Activated naive CD4-positive, alpha-beta T cell treated with anti-CD3 and anti-CD28 coated beads, Interleukin-2, amount 50 U/mL, for 72 hours (primary cell): ENCODE measurements at places on chromosomes 4 and X. TPM values are rescaled to one million over a fixed set of nuclear protein-coding genes. Genes with fewer than 3 reads are reported as not detected.

Gene ERCC6L
- 12.6 TPM for total RNA-seq

Gene RNF113A
- 20.1 TPM for total RNA-seq

Gene ARX
- total RNA-seq, result not detected

Gene KLKB1
- not detected for total RNA-seq

Gene ADH6
- not detected for total RNA-seq

Gene SYTL5
- total RNA-seq, result not detected

Gene FRG2
- 0.11 TPM for total RNA-seq

GRCh38 chrX:25527156-25527555 is 511.4 kb upstream of the ARX start:
- no peak for DNase-seq

GRCh38 chr4:135072553-135072952 is 871.0 kb upstream of the PABPC4L start:
- DNase-seq, result no peak

DNA sequence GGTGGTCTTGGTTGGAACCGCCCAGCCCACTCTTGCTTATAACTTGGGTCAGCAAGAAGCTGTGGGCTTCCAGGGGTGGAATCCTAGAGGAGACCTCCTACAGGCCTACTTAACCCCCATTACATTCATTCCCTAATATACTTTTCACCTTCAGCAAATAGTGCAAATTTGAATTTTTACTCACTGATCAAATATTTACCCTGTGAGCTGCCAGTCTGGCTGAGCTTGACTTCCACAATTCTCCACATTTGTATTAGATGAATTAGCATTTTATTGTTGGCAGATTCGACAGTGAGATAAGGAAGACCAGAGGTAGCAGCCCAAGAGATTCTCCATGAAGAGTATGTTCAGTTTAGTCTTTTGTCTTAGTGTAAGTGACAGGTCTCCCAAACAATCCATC is 199.6 kb downstream of the BCOR start:
- DNase-seq, result no peak

GRCh38 chr4:35461931-35462659 is 782.2 kb downstream of the ARAP2 start:
- DNase-seq, result no peak

DNA sequence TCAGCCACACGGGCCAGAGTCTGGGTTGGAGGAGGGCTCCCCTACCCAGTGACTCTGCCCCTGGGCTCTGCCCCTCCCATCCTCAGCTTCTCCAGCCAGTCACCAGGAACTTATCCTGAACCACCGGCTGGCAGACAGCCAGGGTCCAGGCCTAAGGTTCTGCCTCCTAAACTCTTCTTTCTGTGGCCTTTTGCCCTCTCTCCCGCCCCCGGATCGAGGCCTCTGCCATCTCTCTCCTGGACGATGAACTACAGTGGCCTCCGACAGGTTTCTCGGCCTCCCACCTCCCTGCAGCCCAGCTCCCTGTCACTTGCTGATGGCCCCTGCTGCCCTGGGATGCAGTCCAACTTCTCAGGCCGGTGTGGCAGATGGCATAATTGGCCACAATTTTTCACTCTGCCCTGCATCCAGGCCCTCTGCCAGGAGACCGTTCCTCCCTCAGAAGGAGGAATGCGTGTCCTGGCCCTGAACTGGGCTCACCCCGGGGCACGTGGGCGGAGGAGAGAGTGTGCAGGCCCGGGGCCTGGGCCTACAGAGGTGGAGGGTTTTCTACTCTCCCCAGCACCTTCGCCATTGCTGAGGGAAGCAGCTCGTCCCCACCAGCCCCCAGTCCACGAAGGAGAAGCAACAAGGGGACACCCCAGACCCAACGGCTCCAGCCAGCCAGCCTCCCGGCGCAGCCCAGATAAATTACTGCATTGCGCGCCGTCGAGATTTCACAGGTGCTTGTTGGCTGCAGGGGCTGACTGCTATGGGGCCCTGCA is 81.9 kb upstream of the LRPAP1 start:
- DNase-seq, result no peak

DNA sequence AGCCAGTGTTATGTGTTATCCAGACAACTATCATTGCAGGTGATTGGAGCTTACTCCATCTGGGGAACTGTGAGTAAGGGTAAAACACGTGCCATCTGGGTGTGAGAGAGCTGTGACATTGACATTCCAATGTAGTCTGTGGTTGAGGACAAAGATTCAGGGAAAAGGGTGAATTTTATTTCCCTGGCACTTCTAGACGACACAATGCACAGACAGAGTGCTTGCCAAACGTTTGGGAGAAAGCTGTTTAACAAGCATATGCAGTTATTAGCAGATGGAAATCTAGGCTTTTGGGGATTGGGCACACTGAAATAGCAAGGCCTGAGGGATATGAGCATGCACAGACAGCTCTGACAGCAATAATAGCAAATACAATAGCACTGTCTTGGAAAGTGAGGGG is 21.3 kb upstream of the CTSO start:
- no peak for DNase-seq

DNA sequence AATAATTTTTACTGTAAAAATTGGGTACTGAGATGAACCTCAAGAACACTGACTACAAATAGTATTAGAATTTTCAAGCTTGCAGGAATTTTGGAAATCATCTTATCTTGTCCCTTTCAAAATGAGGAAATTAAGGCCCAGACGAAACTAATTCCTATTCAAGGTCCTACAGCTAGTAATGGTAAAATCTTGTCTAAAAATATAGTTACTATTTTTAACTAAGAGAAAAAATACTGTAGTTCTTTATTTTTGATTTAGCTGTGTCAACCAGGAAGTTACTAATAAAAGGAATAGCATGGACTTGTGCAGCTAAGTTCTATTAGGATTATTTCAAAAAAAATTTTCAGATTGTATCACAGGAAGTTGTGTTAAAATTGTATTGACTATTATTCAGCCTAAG is 12.7 kb downstream of the PRIMPOL start:
- no peak for DNase-seq

- no peak for DNase-seq
Observed at GRCh38 chr4:77905651-77906263, 43.1 kb downstream of the MRPL1 start.

DNA sequence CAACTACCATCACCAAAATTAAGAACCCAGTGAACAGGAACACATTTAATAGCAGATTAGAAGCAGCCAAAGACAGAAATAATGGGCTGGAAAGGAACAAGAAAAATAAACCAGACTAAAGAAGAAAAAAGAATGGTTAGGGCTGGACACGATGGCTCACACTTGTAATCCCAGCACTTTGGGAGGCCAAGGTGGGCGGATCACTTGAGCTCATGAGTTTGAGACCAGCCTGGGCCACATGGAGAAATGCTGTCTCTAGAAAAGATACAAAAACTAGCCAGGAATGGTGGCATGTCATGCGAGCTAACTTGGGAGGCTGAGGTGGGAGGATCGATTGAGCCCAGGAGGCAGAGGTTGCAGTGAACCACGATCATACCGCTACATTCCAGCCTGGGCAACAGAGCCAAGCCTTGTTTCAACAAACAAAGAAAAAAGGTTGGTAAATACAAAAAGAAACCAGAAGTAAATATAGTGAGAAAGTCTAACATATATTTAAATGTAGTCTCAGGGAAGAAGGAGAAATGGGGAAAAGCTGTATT is 102.0 kb downstream of the AFAP1 start:
- DNase-seq, result no peak

DNA sequence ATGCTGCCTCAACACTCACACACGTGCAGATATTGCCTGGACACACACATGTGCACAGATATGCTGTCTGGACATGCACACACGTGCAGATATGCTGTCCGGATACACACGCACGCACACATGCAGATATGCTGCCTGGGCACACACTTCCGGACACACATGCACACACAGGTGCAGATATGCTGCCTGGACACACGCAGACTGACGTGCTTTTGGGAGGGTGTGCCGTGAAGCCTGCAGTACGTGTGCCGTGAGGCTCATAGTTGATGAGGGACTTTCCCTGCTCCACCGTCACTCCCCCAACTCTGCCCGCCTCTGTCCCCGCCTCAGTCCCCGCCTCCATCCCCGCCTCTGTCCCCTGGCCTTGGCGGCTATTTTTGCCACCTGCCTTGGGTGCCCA is 14.7 kb downstream of the FGFRL1 start:
- DNase-seq, result peak; percentile 60

GRCh38 chr4:25779021-25779420 is 83.8 kb downstream of the SEL1L3 start:
- DNase-seq, result no peak

GRCh38 chrX:19708683-19709082 is 178.7 kb downstream of the SH3KBP1 start:
- no peak for DNase-seq

DNA sequence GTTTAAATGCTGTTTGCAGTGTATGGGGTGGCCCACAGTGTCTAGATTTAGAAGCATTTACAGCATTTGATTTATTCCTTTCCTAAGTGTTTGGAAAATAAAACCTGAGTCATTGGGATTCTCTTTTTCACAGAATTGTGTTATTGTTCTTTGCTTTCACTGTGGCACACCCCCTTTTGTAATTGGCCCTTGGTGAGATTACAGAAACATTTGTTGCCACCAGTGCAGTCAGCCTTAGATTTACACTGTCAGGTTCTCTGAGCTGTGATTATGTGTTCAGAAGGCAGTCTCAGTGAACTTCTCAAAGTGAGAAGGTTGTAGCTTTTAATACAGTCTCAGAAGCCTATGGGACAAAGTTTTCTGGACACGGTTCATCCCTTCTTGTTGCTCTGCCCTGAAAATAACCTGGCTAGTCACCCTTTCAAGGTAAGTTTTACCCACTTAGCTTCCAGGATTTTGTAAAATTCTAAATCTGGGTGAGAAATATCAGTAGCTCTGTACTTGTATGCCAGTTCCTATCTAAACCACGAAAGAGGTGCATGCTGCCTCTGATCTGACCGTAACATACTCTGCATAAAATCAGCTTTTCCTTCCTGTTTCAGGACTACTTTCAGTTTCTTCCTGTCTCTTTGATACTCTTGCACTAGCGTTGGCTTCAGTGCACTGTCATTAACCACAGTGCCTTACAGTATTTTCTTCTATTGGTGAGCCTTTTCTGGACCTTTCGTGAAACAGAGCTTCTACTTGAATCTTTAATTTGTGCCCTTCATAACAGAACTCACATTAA is 12.6 kb downstream of the RUFY3 start:
- DNase-seq, result no peak
